Stimulated activated CD8-positive, alpha-beta memory T cell treated with anti-CD3 and anti-CD28 coated beads, Interleukin-7, amount 100 ng/mL, for 48 hours (primary cell): ENCODE measurements at places on chromosomes 13 and 19.

GRCh38 chr19:55082020-55082851 is 6.6 kb downstream of the EPS8L1 start:
- no peak for DNase-seq

DNA sequence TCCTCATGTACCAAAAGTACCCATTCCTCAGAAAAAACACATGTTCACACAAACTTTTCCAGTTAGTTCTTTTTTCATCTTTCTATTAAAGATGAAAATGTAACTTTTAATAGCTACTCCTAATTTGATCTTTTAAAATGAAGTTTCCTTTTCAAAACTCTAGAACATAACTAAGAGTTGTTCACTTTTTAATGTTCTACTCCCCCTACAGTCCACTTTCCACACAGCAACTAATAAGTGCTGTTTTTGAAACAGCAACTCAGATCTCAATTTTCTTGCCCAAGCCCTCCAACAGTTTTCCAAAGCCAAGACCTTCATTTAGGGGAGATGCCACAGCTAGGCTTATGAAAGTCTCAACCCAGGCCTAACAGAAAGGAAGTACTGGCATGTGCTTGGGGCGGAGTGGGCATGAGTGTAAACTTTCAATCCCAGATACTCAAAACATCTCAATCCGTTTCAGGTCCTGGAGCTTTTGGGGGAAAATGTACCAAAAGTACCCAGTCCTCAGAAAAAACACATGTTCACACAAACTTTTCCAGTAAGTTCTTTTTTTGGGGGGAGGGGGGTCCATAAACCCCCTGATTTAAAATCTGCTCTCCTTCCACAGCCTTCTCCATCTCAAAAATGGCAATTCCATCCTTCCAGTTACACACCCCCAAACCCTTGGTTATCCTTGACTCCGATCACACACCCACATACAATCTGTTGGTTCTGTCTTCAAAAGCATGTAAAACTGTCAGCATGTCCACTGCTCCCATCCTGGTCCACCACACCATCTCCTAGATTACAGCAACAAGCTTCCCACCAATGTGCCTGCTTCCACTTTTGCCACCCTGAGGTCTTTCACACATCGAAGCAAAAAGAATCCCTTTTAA is 2.0 kb downstream of the FBL start:
- no peak for DNase-seq

DNA sequence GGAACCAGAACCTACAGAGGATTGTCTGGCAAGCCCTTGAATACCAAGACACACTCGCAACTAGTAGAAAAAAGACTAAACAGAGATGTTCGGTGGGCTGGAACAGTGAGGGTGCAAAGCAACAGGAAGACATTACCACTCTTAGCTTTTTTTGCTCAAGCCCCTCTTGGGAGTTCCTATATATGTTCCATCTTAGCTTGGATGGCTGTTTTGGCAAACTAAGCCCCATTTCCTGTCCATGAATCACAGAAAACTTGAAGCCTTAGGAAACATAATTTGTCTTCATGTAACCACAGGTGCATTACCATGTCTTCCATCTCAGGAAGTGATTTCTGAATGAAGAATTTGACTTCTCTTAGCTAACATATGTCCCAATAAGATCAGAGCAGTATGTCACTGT is 446.3 kb downstream of the OLFM4 start:
- no peak for DNase-seq

DNA sequence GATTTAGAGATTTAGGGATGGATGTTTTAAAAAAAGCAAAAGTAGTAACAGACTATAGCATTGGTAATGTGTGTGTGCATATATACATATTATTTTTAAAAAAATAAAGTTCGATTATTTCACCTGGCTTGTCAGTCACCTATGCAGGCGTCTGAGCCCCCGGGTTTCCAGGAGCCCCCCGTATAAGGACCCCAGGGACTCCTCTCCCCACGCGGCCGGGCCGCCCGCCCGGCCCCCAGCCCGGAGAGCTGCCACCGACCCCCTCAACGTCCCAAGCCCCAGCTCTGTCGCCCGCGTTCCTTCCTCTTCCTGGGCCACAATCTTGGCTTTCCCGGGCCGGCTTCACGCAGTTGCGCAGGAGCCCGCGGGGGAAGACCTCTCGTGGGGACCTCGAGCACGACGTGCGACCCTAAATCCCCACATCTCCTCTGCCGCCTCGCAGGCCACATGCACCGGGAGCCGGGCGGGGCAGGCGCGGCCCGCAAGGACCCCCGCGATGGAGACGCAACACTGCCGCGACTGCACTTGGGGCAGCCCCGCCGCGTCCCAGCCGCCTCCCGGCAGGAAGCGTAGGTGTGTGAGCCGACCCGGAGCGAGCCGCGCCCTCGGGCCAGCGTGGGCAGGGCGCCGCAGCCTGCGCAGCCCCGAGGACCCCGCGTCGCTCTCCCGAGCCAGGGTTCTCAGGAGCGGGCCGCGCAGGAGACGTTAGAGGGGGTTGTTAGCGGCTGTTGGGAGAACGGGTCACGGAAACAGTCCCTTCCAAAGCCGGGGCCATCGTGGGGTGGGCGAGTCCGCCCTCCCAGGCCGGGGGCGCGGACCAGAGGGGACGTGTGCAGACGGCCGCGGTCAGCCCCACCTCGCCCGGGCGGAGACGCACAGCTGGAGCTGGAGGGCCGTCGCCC is 840 bp upstream of the CCNA1 start:
- no peak for DNase-seq

DNA sequence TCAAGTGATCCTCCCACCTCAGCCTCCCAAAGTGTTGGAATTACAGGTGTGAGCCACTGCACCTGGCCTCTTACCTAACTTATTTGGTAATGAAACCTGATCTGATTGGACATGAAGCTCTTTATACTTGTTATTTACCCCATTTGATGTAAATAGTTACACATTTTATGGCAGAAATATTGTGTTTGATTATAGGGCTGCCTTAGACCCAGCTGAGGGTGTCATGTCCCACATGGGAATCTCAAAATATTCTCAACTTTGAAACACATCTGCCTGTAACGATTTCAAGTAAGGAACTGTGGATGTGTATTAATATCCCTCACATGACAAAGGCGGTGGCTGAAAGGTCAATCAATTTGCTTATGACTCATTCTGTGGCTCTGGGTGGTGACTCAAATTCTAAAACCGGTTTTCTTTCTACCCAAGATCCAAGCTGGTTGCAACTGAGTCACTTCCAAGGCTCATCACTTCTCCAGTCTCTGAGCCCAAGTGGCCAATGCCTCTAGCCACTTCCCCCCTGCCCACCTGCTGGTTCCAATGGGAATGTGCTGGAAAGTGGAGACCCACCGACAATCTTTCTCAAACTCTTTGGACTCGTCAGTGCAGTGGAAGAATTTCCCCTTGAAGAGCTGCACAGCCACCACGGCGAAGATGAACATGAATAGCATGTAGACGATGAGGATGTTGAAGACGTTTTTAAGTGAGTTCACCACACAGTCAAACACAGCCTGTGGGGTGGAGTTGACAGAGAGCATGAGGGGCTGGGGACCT is 110.9 kb downstream of the IER2 start:
- peak; percentile 28 for DNase-seq

GRCh38 chr13:30798776-30799355 is 63.5 kb downstream of the ALOX5AP start:
- DNase-seq, result no peak

- no peak for DNase-seq
Measured at GRCh38 chr19:50230379-50231351, 27.2 kb downstream of the MYH14 start.

DNA sequence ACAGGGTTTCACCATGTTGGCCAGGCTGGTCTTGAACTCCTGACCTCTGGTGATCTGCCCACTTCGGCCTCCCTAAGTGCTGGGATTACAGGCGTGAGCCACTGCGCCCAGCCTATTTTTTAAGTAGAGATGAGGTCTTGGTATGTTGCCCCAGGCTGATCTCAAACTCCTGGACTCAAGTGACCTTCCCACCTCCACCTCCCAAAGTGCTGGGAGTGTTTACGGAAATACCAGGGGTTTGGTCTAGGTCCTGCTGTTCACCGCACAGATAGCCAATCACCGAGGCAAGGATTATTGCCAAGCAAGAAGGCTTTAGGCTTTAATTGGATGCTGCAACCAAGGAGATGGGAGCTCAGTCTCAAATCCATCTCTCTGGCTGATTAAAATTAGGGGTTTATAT is 11.6 kb downstream of the CLEC4G start:
- no peak for DNase-seq

DNA sequence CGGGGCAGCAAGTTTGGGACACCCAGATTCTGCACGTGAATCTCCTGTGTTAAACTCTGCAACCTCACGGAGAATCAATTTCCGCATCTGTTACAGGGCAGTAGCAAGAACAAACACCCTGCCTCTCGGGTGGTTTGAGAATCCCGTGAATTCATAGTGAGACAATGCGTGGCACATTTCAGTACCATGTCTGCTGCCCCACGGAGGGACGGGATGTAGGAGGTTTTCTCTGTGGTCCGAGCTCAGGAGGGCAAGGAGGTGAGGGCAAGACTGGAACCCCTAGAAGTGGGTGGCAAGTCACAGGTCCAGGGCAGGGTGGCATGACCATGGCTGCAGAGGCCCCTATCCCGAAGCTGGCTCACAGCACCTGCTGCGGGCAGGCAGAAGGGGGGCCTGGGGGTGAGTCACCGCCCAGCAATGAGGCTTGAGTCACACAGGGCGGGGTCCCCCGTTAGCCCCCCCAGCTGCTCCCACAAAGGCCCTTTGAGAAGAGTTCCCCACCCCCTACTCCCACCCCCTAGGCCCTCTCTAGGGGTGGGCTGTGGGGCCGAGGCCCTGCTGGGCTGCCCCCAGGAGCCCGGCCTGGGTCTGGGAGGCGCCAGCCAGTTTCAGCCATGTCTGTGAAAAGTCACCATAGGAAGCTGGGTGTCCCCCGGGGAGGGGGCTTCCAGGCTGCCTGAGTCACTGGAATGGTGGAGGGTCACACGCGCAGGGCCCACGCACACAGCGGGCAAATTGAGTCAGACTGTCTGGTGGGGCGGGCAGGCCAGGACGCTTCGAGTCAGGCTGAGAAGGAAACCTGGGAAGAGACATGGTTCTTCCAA is 25.8 kb upstream of the NANOS3 start:
- no peak for DNase-seq

- DNase-seq, result no peak
Measured at GRCh38 chr13:59034198-59034597, 1129.5 kb downstream of the DIAPH3 start.

GRCh38 chr13:44231786-44232516 is 141.7 kb upstream of the SERP2 start:
- DNase-seq, result no peak

GRCh38 chr13:79799059-79799867 is 318.3 kb downstream of the NDFIP2 start:
- DNase-seq, result no peak

DNA sequence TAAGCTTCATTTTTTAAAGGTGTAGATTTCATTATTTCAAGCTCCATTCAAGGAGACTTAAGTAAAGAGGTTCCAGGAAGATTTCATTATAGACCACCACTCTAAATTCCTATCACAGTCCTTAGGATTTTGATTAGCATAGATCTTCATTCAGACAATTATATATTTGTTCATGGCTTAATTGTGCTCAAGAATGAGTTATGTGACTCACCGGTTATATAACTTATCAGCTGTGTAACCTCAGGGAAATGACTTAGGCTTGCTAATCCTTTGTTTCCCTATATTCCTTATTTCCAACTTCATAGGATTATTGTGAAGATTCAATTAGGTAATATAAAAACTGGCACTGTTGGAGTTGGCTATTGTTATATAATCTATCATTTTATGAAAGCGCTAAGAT is 632.8 kb upstream of the SPRY2 start:
- DNase-seq, result no peak

DNA sequence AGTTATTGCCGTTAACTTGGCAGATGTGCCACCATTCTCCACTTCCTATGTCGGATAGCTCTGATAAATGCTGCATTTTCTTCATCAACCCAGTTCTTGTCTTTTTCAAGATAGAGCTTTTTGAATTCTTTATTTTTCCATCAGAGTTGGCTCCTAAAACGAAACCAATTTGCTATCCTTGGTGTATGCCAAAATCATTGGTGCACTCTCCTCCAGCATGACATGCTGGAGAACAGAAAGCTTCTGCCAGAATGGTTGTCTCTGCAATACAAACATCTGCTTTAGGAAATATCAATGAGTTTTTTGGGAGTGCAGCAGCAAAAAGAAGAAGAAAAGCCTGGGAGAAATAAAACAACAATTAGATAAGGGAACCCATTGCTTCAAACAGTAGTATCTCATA is 124.2 kb downstream of the CDK8 start:
- DNase-seq, result no peak

- DNase-seq, result no peak
Measured at GRCh38 chr13:110328573-110328972, 21.5 kb downstream of the COL4A2 start.

- DNase-seq, result peak; percentile 83
Measured at GRCh38 chr19:7488736-7489353, at the start of gene PEX11G. Gene PEX11G (minus strand): TSS chr19:7489035. CDS start chr19:7489010, 25 bp downstream.

DNA sequence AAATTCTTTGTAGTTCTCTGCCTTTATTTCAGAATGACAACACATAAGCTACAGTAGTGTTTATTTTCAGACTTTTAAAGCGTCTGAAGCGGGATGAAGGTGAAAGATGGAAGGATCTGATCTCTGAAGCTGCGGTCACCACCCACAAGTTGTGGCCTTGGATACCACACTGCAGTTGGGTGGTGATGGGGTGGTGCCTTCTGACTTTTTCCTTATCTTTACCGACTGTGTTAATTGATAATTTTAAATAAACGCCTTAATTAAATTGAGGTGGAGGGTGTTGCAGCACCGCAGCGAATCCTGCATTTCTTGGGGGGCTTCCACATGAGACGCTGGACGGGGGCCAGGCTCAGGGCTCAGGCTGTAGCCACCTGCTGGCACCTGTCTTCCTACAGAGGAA is 1.3 kb downstream of the TFDP1 start:
- no peak for DNase-seq

DNA sequence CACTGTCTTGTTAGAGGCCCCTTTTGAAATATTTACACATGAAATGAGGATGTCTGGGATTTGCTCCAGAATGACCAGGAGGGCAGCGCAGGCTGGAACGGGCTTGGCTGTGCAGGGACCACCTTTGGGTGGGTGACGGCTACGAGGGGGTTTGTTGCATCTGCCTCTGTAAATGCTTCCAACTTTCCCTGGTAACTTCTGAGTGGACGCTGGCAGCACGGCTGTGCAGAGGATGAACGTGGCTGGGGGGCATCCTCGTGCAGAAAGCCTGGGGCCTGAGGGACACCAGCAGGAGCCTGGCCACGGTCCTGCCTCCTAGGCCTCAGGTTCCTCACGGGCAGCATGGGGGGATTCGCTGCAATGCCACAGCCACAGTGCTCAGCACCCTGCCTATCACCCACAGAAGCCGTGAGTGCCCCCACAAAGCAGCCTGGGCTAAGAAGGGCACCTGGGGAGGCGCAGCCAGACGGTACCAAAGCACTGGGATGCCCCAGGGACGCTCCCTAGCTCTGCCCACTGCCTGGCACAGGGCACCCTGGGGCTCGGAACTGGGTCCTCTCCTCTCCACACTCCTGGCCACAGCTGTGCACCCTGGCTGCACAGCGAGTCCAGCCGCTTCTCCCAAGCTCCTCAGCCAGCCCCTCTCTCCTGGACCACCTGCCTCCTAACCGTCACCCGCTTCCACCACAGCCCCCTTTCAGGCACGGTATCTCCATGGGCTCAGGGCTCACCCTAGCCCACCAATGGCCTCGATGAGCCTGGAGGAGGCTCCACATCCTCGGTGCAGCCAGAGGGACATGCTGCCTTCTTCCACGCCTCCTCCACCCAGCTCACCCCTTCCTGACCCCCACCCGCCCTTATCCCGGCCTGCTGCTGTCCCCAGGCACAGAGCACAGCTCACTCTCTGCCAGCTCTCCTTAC is 44.5 kb downstream of the MLLT1 start:
- DNase-seq, result no peak
